ENCODE measurements at places on chromosomes 7 and 10.

- no peak for DNase-seq
These were observed 8.9 kb downstream of the GLI3 start for GRCh38 chr7:42227936-42228591.

DNA sequence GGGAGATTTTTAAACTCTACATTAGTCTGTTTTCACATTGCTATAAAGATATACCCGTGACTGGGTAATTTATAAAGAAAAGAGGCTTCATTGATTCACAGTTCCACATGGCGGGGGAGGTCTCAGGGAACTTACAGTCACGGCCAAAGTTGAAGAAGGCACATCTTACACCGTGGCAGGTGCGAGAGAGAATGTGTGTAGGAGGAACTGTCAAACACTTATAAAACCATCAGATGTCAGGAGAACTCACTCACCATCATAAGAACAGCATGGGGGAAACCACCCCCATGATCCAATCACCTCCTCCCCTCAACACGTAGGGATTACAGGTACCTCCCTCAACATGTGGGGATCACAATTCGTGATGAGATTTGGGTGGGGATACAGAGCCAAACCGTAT, 129.5 kb downstream of the FGFR2 start:
- no peak for DNase-seq

GRCh38 chr7:110591341-110591740, 499.6 kb upstream of the LRRN3 start:
- DNase-seq = no peak

DNA sequence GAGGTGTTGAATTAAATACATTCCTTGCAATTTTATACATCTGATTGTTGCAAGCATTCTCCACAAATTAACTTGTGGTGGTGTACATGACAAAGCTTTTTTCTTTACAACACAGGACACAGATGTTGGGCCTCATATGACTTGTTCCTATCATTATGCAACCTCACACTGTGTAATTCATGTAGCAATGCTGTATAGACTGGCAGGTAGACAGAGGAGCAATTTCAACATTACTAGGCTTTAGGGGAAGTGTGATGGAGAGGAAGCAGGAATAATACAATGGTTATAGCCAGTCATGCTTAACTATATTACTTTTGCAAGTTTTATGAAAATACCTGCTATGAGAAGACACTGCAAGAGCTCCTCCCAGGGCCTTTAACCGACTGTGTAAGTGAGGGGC, 832.1 kb downstream of the CNTNAP2 start:
- DNase-seq = no peak

DNA sequence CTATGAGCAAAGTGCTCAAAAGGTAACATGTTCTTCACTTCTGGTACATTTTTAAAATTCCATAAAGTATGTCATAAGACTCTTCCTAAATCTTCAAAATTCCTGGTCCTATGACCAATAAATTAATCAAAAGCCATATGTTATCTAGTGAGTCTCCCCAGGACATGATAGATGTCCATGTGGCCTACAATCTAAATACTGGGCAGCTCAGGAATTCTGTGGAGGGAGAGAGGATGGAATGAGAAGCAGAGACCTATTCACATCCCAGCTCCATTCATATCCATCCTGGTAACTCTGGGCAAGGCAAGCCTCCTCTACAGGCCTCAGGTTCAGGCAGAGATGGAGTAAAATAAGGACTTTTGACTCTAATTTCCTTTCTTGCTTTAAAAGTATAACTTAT, 224.8 kb downstream of the MTERF1 start:
- no peak for DNase-seq

GRCh38 chr10:126598009-126598408, 72.5 kb downstream of the C10orf90 start:
- DNase-seq = no peak

DNA sequence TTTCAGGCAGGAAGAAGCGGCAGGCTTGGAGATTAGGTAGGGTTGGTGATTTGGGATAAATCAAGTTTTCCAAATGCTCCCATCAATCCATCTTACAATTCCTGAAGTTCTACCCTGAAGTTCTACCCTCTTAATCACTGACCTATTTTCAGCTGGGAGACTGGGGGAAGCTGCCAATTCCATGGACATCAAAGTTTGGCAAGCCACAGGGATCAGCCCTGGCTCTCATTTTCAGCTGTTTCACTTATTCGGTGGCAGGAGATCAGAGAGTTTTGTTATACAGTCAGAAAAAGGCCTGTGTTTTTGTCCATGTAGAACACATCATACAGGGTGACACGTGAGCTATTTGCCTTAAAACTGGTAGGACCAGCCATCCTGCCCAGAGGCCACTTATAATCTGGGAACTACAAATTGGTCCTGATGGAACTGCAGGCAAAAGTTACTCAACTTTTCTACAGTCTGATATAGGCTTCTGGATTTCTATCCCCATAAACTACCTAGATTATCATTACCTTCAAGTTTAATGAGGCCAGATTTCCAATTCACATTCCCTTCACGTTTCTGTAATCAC, 112.9 kb upstream of the ZNF746 start:
- no peak for DNase-seq

DNA sequence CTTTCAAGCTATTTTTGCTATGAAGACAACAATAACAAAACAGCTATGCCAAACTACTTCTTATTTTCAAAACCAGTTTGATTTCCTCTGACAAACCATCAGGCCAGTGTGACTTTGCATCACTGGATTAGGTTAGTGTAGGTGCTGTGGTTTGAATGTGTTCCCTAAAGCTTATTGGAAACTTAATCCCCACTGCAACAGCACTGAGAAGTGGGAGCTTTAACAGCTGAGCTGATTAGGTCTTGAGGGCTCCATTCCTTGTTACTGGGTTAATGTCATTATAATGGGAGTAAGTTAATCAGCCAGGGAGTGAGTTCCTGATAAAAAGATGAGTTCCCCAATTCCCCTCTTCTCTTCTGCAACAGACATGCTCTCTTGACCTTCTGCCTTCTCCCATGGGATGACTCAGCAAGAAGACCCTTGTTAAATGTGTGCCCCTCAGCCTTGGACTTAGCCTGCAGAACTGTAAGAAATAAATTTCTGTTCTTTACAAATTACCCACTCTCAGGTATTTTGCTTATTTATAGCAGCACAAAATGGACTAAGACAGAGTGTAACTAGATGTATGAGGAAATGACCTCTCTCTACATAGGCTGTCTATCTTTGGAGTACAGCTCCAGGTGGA, 186.8 kb downstream of the CTTNBP2 start:
- DNase-seq = no peak

- DNase-seq = no peak
These were observed 944 bp downstream of the STEAP1B start for GRCh38 chr7:22499044-22499443.

- no peak for DNase-seq
These were observed 5.6 kb downstream of the BAG3 start for GRCh38 chr10:119656760-119657159.

DNA sequence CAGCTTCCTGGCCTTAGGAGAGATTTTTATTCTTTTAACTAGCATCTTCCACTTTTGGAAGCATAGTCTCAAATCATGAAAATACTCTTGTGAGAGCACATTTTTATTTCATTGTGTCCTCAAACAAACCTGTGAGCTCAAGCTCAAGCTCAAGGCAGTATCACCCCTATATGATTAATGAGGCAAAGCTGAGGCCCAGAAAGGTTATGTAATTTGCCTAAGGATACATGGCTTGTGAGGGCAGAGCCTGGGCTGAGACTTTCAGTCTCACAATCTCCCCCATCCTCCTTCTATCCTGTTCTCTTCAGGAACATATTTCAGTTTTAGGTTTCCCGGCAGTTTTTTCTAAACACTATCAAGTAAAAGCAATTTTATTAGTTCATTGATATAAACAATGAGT, 359.5 kb downstream of the PTEN start:
- DNase-seq = no peak

DNA sequence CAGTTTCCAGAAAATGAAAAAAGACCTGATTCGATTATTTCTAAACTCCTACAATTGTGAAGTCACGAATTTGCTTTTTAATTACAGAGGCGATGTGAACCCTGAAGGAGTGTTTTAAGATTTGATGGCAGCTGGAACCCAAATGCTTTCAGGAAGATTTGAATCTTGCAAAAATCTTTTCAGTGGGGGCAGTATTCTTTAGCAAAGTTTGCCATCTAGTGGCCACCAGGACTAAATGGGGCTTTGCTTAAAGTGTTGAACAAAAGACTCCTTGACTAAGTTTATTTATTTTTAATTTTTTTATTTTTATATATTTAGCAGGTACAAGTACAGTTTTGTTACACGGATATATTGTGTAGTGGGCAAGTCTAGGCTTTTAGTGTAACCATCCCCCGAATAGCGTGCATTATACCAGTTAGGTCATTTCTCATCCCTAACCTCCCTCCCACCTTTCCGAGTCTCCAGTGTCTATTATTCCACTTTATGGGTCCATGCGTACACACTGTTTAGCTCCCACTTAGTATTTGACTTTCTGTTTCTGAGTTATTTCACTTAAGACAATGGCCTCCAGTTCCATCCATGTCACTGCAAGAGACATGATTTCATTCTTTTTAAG, 98.8 kb downstream of the CACNB2 start:
- no peak for DNase-seq

GRCh38 chr10:32039734-32040133, 16.5 kb downstream of the KIF5B start:
- no peak for DNase-seq

- no peak for DNase-seq
These were observed 159.2 kb downstream of the KCNMA1 start for GRCh38 chr10:77478247-77478961.

- DNase-seq = no peak
These were observed 90.7 kb downstream of the CELF2 start for GRCh38 chr10:11108356-11108755.

- DNase-seq = no peak
These were observed 1196.9 kb downstream of the SORCS3 start for GRCh38 chr10:105837951-105838350.

- DNase-seq = no peak
These were observed 626.5 kb downstream of the SDK1 start for GRCh38 chr7:3927446-3928110.

- no peak for DNase-seq
These were observed 142.6 kb upstream of the PLPP4 start for GRCh38 chr10:120314442-120314841.

DNA sequence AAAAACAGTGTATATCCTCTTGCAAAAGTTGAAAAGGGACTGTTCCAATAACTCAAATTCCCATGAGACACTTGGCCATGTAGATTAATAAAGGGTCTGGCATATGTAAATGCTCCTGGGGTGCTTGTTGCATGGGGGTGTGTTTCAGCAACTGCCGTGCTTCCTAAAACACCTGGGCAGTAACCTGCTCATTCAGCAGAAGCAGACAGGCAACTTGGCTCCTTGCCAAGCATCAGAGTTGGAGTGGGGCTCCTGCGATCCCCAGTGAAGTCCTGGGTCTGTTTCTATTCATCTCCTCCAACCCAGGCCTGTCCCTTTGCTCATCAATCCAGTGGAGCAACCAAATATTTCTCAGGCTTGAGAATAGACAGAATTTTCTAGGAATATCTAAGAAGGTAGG, 42.2 kb upstream of the ADAM12 start:
- no peak for DNase-seq

DNA sequence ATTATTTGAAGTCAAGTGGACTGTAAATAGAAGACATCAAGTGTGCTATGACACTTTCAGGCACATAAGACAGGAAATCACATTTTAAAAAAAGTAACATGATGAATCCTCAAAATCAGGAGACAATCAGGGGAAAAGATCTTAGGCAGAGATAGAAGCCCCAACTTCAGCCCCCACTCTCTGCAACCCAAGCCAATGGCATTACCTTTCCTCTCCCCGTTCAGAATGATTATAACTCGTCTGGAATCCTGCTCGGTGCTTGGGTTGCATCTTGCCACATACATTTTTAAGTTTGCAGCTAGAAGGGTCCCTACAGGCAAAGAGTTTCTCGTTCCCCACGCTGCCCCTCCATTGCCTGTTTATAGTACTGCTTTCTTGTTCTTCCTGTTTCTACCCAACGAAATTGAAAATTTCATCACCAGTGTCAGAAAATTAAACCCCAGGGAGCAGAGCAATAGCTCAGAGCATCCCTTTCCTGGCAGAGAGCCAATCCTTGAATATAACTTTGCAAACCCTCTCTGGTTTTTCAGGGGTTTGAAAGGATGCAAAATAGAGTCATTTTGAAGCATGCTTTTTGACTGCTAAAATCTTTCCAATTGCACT, 260.5 kb upstream of the AOAH start:
- DNase-seq = no peak

GRCh38 chr10:128222332-128222849, 96.2 kb upstream of the MKI67 start:
- no peak for DNase-seq

DNA sequence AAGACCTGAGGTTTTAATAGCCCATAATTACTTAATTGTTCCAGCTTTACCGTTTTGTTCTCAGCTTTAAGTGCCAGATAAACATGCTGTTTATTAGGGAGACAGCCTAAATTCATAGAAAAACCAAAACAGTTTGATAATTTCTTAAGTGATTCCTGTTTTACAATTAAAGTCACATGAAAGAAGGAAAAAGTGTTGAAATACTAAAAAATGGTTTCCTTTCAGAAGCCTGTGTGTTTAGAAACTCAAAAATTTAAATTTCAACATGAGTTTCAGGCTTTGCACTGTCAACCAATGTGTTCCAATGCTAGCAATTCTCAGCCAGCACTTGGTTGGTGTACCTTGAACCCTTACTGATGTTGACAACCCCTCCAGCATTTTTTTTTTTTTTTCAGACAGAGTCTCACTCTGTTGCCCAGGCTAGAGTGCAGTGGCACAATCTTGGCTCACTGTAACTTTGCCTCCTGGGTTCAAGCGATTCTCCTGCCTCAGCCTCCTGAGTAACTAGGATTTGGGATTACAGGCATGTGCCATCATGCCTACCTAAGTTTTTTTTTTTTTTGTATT, 135.3 kb downstream of the ICA1 start:
- DNase-seq = no peak

GRCh38 chr10:78654047-78654590, 414.6 kb upstream of the ZMIZ1 start:
- no peak for DNase-seq

- no peak for DNase-seq
These were observed 826 bp downstream of the PODXL start for GRCh38 chr7:131555552-131556052.
